ENCODE measurements at places on chromosomes 4 and X. TPM values are rescaled to one million over a fixed set of nuclear protein-coding genes. Genes with fewer than 3 reads are reported as not detected.

DNA sequence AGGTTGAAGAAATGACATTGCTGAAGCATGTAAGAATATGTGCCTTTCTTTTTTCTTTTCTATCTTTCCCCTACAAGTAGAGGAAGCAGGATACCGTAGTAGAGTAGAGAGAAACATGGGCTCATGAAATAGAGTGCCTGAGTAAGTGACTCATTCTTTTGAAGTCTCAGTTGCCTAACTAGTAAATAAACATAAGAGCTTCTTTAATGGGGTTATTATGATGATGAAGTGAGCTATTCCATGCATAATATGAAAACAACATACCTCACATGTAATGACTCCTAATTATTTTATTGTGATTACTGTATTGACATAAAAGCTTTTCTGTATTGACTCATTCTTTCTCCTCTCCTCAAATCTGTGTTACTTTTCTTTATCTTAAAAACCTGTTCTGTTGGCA is 1538.2 kb downstream of the TECRL start:
- no peak for DNase-seq

DNA sequence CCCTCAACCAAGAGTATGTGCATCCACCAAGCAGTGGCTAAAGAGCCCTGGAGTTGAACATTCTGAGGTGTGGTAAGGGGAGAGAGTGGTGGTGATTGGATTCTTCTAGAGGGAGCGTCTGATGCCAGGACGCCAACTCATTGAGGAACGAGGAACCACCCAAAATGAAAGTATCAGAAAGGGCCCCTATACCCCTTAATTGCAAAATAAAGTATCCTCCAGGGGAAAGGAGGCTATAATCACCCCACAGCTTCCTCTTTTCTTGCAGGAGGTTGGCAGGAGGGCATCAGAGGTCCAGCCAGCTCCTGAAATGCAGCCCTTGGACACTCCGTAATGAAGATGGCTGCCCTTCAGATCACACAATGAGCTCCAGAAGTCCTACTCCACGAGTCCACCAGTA is 5.3 kb upstream of the KIAA1210 start:
- DNase-seq, result no peak

ANOS1 gene
- total RNA-seq, result not detected

- no peak for DNase-seq
These were observed 54.6 kb downstream of the RELL1 start for GRCh38 chr4:37631551-37631950.

WDR17 gene
- 0.98 TPM for total RNA-seq

GRCh38 chr4:138975225-138975624 is 40.4 kb upstream of the NOCT start:
- no peak for DNase-seq

- no peak for DNase-seq
These were observed 316.8 kb upstream of the EMCN start for GRCh38 chr4:100834616-100835015.

GRCh38 chrX:145003443-145003842 is 243.9 kb upstream of the SPANXN1 start:
- DNase-seq, result no peak

- DNase-seq, result peak; percentile 47
These were observed 685 bp downstream of the RAB9B start for GRCh38 chrX:103831342-103831802.

DNA sequence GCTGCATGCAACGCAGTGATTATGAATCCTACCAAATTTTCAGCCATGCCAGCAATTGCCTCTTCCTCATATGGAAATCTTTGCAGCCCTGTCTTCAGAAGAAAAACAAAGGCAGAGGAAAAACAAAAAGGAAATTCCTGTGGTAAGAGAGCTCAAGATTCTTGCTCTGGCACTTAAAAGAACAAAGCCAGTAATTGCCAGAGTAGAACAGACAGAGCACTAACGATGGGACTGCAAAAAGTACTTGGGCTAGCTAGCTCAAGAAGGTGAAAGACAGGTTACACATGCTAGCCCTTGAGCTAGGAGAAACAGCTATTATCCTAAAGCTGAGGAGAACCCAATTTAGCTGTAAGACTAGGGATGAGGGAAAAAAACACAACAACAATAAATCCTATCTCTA is 582.3 kb downstream of the KCNIP4 start:
- DNase-seq, result no peak

DNA sequence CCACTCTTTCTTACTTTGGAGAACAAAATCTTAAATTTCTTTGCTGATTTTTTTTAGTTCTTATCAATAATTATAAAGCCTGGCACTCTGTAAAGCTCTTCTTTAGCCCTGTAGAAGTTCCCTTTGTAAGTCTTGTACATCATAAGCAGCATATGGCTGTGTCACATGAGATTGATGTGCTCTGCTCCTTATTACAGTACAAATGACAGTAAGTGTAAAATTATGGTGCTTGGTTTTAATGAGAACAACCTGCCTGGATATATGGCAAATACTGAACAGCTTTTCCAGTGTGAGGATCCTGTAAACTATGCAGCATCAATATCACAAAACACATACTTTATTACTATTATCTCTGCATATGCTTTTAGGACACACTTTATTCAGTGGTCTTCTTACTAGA is 145.9 kb upstream of the GNPDA2 start:
- no peak for DNase-seq

DNA sequence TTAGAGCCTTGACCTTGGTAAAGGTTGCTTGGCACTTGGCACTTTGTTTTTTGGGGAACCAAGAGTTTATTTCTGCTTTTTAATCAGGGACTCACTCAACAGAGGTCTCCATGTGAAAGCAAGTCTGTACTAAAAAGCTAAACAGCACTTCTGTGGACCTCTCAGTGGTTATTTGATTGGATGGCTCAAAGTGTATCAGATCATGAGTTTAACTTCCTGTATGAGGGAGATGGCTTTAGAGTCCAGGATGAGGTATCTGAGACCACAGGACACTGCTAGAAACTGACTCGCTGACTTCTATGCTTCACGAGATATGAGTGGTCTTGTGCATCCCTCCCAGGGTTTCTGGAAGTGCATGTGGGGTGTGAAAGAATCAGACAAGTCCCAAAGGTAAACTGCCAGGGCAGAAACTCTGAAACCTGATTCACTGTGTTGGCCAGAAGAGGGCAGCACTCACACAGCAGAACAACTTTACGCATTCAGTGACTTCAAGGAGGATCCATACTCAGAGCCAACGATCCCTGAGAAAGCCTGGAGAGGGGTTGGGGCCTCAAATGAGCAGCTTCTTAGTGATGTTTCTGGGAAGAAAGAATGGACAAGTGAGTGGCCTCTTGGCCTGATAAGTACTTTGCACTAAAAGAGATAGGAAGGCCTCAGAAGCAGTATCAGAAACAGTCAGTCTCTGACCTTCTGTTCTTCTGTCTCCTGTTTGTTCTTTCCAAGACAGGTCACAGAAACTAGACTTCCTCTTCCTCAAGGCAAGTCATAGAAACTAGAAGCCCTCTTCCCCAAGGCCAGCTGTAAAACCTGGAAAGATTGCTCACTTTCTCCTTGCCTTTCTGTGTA is 220.3 kb upstream of the CXCL13 start:
- peak; percentile 4 for DNase-seq

DNA sequence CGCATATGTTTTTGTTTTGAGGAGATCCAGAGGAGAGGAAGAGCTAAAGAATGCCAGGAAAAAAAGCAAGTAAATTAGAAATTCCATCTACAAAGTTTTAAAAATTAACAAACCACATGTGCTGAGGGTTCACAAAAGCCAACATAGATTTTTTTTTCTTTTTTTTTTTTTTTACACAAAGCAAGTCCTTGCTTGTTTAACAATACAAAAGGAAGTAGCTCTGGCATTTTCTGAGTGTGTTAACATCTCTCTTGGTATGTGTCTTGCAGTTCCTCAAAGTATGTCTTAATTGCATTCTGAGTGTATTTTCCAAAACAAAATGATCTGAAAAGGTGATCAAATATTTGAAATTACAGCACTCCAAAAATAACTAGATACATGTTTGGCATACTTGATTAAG is 1682.7 kb upstream of the AGA start:
- no peak for DNase-seq

GRCh38 chr4:73446336-73446938 is 10.4 kb downstream of the AFP start:
- no peak for DNase-seq

- no peak for DNase-seq
These were observed 86.4 kb upstream of the AGA start for GRCh38 chr4:177528620-177529019.

DNA sequence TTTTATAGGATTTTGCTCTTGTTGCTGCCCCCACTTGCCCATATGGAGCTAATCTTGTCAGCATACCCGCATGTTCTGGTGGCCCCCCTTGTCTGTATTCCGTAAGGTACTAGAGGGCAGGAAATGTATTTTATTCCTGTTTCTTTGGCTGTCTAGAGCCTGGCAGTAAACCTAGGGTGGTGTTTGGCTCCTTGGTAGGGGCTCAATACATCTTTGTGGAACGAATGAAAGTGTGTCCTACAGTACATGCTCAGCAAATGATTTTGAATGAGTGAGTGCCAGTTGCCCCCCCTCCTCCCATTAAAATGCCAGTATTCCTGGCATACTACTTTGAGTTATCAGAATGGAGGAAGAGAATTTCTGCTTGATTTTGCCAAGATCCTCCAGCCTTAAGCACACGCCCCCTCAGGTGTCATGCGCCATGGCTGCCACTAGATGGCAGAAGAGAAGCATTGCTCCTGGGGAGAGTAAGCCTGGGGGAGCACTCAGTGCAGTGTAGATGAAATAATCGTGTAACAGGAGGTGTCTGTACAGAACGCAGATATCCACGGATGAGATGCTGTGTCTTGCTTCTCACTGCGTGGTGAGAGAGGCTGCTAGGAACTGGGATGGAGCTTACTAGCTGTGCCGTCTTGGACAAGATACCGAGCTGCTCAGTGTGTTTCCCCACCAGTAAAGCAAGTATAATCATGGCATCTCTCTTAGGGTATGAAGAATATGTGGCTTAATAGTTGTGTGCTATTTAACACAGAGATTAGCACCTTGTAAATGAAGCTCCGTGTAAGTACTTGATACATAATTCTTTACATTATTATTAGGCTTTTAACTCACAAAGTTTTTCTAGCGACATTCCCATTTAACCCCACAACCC is 17.2 kb upstream of the RNF212 start:
- peak; percentile 74 for DNase-seq
